HT-29 (cell line): ENCODE measurements at places on chromosomes 1 and 21.

- DNase-seq = peak; percentile 35
Observed at GRCh38 chr21:45102391-45102932, 28.1 kb downstream of the ADARB1 start.

GRCh38 chr1:117846674-117847425 lies 82.6 kb downstream of the GDAP2 start:
- DNase-seq = no peak

- DNase-seq = no peak
Observed at GRCh38 chr1:201324821-201325677, 41.7 kb downstream of the PKP1 start.

DNA sequence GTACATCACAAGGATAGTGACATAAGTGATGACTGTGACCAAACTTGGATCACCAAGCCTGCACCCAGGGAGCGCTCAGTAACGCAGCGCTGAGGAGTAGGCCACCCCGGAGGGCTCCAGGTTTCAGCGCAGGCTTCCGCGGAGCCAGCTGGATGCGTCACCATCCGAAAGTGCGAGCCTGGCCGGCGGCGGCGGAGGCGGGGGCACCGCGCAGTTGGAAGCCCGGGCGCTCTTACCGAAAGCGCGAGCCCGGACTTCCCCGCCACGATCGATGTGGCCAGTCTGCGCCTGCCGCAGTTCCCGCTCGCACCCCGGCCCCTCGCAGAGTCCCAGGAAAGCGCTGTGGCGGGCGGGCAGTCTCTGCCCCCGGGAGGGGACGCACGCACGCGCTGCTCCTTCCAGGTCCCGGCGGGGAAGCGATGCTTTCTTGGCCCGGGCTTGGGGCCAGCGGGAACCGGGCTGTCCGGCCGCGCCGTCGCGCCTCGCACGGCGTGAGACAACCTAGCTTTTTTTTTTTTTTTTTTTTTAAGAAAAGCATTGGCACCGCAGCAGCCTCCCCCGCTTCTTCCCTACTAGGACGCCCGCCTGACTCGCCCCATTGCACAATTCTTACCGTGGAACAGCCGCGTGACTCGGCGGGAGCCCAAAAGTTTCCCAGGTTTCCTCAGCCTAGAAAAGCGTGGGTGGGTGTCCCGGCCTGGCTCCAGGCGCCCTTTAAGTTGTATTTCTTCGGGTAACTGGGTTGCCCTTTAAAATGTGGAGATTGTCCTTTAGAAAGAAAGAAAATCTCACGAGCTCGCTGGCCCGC lies 36.4 kb upstream of the JAK1 start:
- DNase-seq = peak; percentile 42

DNA sequence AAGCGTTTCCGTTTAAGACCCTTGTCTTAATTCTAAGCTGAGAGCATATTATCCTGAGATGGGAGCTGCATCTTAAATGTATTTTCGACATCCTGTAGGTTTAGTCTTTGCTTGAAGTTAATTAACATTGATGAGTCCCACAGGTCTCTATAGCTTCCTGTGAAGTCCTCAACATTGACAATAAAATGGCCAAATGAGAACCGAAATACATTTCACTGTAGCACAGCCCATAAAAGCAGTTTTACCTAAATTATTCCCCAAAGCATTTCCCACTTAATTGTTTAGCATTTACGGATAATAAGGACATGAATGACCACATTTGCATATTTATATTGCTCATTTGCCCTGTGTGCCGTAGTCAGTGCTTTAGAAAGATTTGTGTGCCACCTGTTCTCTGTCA lies 116.4 kb downstream of the CRB1 start:
- DNase-seq = no peak

GRCh38 chr1:201499795-201500669 lies 6.9 kb downstream of the CSRP1 start:
- DNase-seq = no peak

DNA sequence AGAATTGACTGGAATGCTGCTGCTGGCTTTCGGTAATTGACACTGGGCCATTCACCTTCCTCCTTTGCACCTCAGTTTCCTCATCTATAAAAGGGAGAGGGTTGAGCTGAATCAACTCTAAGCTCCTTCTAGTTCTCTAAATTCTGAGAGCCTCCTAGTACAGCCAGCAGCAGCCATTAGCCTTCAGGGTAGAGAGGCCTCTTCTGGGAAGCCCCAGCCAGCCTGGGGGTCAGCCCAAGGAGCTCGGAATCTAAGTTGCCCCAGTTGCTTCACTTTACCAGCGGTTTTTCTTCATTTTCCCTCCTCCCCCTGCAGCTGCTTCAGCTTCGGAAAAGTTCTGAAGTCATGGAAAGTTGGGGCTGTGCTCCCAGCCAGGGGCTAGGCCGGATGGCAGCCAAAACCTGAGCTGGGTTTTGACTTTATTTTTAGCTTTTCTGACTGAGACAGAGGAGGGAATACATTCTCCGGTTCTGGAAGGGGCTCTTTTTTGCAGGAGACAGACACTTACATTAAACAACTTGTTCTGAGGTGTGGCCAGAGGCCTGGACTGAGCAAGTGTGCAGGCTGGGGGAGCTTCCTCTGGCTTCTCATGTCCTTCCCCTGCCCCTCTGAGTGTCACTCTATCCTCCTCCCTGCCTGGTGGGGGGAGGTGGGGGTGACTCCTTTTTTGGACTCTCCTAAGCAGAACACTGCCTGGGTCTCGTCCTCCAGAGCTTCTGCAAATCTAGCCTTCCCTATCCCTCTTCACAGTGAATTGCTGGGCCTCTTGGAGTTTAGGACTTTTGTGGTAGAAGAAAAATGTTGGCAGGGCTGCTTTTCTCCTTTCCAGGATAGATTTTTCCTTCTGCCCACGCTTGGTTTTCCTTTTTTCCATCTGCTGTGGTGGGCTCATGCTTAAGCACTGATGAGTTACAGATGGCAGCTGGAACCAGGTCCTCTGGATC lies 14.4 kb downstream of the LMNA start:
- DNase-seq = peak; percentile 63

DNA sequence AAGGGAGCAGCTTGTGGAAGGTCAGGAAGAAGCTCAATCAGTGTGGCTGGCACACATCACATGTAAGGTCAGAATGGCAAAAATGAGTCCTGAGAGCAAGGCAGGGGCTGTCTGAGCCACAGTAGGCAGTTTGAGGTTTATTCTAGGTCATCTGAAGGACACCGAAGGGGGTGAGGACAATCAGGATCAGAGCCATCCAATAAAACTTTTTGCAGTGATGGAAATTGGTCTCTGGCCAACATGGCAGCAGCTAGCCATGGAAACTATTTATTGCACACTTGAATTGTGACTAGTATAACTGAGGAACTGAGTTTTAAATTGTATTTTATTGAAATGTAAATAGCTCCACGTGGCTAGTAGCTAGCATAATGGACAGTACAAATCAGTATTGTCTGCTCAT lies 97.0 kb upstream of the CACNA1E start:
- DNase-seq = no peak

GRCh38 chr1:67224856-67225255 lies 58.6 kb downstream of the IL23R start:
- no peak for DNase-seq

- DNase-seq = no peak
Observed at GRCh38 chr1:175191659-175192058, 917 bp downstream of the KIAA0040 start.

GRCh38 chr1:43757343-43758053 lies 50.2 kb downstream of the ST3GAL3 start:
- DNase-seq = peak; percentile 5

GRCh38 chr21:41510500-41510899 lies 2.5 kb upstream of the TMPRSS2 start:
- no peak for DNase-seq

DNA sequence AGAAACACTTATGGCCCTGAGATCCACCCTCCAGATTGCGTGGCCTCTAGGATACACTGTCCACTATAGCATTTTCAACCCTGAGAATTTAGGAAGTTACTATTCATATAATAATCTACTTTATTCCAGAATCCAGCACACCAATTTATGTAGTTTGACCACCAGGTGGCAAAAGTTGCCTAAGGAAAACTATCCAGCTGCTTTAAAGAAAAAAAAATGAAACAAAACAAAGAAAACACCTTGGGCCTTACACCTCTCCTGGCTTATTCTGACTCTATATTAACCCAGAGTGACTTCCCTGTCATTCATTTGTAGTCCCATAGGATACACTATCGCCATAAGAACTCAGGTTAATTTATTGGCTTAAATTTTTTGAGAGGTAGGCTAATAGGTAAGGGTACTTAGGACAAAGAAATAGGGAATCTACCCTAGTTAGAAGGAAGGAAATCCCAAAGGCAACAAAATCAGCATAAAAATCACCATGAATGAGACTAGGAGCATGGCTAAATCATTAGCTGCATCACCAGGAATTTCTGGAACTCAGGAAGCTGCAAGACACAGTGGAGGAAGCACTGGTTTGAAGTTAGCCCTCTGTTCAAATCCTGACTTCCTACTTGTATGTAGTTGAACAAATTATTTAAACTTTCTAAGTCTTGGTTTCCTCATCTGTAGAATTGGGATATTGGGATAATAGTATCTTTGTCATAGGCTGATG lies 107.5 kb downstream of the SPAG17 start:
- DNase-seq = peak; percentile 56

- no peak for DNase-seq
Observed at GRCh38 chr1:39833621-39834385, 45.1 kb upstream of the BMP8B start.

- no peak for DNase-seq
Observed at GRCh38 chr21:43805275-43805800, 16.0 kb downstream of the RRP1 start.

DNA sequence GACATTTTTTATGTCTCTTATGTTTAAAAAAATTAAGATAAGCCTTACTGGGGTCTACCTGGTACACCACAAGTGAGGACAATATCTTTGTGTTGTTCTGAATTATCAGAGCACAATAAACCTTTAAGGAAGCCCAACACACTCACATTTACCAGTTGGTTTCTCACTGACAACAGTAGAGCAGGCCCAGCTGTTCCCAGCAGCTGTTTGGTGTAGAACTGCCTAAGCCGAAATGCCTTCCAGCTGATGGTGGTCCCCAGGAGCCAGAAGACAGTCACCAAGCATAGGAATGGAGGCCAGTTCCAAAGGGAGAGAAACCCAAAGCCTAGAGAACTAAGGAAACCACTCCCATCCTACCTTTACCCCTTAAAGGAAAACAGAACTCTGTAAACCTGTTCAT lies 428.6 kb upstream of the CAMK1G start:
- no peak for DNase-seq

GRCh38 chr21:27532076-27532475 lies 565.2 kb upstream of the ADAMTS5 start:
- peak; percentile 72 for DNase-seq

DNA sequence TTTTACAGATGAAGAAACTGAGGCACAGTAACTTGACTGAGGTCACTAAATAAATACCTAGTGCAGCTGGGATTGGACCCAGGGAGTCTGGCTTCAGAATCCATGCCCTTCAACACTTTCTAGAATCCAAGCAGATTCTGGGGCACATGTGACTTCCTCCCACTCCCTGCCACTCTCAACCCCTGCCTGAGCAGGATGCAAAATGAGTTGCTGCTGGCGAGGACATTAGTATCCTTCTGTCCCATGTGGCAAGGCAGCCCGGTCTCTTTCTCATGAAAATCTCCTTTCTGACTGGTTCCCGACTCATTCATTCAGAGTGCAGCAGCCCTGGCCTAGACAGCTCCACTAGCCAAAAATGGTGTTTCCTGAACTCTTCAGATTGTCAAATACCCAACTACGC lies 28.4 kb downstream of the TNNT2 start:
- DNase-seq = no peak

DNA sequence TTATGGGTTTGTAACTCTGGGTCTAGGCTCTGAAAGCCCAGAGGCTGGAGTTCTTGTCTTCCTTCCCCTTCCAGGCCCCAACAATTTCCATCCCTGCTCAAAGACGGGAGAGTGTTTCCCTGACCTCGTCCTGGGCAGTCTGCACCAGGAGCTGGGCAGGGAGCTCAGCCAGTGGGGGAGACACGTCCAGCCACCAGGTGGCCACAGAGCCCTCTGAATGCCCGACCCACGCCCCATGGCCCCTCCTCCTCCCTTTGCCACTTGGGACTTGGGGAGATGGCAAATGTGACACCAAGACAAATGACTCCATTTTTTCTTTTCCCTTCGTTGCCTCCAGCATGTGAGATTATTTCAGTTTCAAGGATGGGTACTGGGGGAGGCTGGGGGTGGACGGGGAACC lies 159.9 kb upstream of the AJAP1 start:
- peak; percentile 29 for DNase-seq

DNA sequence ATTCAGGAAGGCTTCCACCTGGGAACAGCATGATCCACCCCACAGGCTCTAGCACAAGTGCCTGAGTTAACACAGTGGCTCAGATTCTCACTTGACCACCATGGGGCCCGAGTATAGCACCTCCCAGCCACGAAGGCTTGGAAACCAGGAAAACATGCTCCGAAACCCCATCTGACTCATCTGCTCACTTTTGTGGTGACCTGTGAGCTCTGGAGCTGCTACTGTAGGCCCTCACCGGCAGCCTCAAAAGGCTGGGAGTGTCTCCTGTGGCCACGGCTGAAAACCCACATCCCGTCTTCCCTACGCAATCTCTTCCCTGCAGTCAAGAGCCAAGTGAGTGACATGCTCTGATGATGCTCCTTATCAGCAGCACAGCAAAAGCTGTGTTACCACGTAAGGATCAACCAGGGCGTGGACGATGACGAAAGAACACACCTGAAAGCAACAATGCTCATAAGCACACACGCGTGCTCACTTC lies 81.4 kb downstream of the TGFBR3 start:
- DNase-seq = no peak

DNA sequence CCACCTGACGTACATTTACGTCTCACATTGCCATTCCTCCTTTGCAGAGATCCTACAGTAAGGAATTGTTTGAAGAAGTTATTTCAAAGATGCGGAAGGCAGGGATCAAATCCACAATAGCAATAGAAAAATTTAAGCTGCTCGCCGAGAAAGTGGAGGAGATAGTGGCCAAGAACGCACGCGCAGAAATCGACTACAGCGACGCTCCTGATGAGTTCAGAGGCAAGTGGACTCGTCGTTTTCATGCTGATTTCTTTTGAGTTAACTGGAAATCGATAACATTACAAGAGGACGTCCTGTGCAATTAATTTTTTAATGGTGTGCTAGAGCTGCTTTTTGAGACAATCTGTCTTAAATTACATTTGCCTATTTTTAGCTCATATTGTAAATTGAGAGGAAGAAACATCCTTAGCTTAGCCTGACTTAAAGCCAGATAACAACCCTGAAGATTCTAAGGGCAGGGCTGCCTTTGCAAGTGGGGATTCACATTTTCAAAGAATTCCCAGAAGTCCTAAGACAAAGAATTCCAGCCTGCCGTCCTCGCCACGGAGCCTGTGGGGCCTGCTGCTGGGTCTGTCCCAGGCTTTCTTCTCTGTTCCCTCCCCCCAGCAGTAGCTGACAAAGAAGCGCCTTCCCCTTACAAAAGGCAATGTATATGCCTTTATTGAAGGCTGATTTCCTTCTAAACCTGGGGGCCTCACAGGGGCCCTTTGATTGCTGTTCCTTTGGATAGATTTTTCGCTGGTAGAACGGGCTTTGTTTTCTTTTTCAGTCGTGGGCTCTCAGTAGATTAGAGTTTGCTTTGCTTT lies 31.6 kb upstream of the KIF1B start:
- no peak for DNase-seq

GRCh38 chr21:42463861-42464515 lies 32.0 kb downstream of the RSPH1 start:
- DNase-seq = peak; percentile 60

GRCh38 chr1:207060596-207060995 lies 7.5 kb downstream of the PFKFB2 start:
- DNase-seq = no peak
